ENCODE measurements at places on chromosomes 6 and 20.

- no peak for DNase-seq
Observed at GRCh38 chr6:50714487-50715379, 1.4 kb downstream of the TFAP2D start.

GRCh38 chr20:36741072-36741471 is 4.8 kb downstream of the NDRG3 start:
- no peak for DNase-seq

DNA sequence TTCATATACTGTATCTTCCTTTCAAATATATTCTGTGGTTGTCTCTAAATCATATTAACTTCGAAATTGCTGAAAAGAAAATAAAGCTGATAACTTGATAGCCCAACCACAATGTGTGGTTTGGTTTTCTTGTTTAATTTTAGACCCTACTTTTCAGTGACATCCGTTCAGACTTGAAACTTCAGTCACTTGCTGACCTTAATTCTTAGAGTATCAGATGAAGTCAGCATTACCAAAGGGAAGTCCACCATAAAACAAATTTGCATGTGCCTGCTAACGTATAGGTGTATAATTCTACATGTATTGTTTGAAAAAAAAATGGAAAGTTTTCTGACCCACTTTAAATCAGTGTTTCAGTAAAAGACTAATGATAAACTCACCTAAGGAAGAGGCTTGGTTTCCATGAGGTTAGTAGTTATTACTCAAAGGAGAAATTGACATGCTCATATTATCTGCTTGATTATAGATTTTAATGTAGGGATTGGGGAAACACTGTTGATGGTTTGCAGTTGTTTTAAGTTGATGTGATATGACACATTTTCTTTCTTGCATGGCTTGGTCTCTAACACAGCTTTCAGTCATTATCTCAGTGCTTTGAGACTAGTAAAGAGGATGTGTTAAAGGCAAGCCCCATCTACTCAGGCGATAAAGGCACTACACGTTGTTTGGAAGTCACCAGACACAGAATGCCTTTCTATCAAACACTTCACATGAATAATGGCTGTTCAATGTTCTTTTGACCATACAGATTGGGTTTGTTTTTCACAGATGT is 5.2 kb upstream of the IL17A start:
- no peak for DNase-seq

DNA sequence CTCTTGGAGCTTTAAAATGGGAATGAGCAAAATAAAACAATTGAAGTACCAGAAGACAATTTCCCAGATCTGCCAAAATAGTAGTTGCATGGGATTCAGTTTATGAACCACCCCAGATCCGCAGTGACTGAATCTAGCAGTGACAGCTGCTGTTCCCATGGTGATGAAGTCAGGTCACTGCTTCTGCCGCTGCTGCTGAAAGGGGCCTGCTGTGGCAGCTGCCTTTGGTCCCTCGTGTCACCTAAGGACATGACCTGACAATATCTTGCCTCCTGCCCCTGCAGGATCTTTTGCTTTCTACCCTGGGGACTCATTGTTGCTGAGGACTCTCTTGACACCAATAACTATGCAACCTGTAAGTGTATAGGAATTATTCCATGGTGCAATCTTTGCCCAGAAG is 34.3 kb upstream of the OGFRL1 start:
- DNase-seq, result no peak

- no peak for DNase-seq
Observed at GRCh38 chr20:50558483-50558925, 48.3 kb downstream of the PTPN1 start.

DNA sequence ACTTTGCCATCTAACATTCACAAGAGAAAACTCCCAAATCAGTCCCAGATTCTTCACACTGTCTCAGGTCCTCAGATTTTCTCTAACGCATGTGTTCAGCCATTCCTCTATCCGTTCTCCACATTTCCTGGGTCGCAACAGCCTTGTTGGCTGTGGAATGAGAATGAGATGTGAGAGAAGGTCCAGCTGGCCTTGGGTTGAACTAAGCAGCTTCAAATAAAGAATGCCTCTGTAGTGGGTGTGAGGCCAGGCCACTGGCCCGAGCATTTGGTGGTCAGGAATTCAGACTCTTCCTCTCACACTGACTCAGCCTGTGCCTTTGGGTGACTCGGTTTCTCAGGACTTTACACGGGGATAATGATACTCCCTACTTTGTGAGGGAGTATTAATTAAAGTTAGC is 73.8 kb upstream of the CCN6 start:
- no peak for DNase-seq

- peak; percentile 12 for DNase-seq
Observed at GRCh38 chr6:158911746-158912480, 88.1 kb downstream of the RSPH3 start.

DNA sequence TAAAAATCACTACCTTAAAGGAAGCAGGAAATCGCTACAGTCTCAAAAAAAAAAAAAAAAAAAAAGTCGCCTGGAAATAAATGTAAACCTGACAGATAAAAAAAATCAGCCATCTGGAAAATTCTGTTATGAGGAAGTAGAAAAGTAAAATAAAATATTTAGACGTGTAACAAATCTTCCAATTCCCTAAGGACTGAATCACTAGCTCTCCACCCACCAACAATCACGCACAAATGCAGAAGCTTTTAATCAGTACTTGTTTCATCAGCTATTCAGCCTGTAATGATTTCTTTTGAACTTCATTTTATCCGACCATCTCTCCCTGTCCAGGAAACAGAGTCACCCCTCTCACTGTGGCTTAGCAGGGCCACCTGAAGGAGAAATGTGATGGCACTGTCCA is 59.0 kb downstream of the SLC23A2 start:
- DNase-seq, result no peak

DNA sequence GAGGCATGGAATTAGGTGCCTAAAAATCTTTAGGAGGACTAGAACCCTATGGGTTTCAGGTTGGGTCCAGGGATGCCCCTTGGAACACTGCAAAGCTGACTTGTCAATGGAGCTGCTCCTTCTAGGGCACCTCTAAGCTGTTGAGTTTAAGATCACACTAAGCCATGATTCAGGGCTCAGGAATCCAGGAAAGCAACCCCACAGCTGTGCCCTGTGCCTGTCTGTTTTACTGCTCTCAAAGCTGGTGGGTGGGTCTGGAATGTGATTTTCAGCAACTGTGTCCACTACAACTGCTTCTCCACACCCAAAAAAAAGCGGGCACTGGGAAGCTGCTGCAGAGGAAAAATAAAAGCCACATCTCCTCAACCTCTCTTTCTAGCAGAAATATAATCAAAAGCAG is 310.4 kb upstream of the MOCS1 start:
- DNase-seq, result no peak

DNA sequence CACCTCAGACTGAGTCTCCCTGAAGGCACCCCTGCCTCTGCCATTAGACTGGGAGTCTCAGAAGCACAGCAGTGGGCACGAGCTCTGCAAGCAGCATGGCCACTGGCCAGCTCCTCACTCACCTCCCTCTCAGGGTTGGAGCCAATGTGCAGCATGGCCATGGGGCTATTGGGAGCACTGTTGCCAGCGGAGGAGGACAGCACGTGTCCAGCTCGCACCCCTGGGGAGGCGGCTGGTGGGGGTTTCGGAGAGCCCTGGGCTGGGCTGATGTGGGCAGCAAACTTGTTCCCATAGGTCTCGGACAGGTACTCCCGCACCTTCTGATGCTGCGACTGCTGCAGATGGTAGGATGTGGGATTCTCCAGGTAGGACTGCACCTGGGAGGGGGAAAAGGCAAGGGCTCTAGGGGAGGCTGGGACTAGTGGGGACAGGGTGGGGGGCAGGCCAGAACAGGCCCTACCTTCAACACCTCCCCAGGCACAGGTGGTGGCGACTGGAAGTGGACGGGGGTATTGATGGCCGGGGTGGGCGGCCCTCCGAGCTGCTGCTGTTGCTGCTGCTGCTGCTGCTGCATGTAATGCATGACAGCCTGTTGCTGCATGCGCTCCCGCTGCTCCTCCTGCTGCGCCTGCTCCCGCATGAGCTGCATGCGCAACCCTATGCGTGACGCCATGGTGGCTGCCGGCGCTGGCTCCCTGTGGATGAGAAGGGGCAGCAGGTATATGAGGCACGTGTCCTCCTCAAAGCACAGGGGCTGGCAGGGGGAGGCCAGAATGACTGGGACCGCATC is 44.7 kb downstream of the TFEB start:
- no peak for DNase-seq

GRCh38 chr6:160162030-160162566 is 40.5 kb downstream of the SLC22A1 start:
- no peak for DNase-seq

GRCh38 chr6:13554929-13555333 is 19.5 kb upstream of the SIRT5 start:
- DNase-seq, result no peak

- DNase-seq, result no peak
Observed at GRCh38 chr6:80674669-80675068, 568.2 kb downstream of the BCKDHB start.

- DNase-seq, result no peak
Observed at GRCh38 chr6:84979541-84979940, 215.1 kb upstream of the TBX18 start.

- DNase-seq, result no peak
Observed at GRCh38 chr6:49636713-49637349, at the start of gene RHAG. Gene RHAG (minus strand): TSS chr6:49636839. CDS start chr6:49636812, 27 bp downstream.

DNA sequence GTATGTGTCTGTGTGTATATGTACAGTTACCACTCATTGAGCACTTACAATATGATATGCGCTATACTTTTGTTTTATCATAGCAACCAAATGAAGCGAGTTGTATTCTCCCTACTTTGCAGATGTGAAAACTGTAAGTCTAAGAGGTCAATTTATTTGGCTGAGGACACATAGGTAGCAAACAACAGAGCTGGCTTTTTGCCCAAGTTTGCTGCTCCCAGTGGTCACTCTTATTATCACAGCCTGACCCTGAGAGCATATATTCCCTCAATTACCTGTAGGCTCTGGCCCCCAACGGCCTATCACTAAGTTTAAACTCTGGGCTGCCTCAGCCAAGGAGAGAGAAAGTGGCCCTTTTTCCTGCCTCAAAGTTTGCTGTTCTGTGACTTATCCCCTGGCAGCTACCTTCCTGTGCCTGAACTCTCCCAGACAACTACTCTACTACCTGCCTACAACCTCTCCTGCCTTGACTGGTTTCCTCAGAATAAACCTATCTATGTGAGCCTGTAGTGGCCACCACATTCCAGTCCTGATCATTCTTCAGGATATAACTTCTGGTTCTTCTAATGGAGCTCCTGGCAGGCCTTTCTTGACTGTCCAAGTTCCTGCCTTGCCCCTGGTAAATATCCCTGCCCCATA is 221.8 kb downstream of the FRK start:
- no peak for DNase-seq

DNA sequence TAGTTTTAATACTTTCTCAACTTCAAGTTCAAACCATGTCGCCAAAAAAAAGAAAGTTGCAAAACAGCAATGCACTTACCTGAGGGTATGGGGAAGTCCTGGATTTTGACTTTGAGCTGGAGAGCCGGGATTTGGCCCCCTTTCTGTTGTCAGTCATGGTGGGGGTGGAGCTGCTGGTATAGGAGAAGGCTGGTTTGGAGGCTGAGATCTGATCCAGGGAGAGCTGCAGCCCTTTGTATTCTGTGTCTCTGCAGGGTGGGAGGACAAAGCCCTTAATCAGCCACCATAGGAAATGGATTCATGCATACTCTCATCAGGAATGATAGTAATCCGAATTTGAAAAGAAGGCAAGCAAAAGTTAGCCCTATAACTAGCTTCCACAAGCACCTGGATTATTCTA is 44.0 kb downstream of the SIM1 start:
- DNase-seq, result no peak

- DNase-seq, result no peak
Observed at GRCh38 chr6:165082636-165083035, 226.8 kb downstream of the C6orf118 start.

- DNase-seq, result no peak
Observed at GRCh38 chr20:50245498-50246366, 55.1 kb downstream of the CEBPB start.

GRCh38 chr20:32017711-32018251 is 7.5 kb downstream of the CCM2L start:
- no peak for DNase-seq

DNA sequence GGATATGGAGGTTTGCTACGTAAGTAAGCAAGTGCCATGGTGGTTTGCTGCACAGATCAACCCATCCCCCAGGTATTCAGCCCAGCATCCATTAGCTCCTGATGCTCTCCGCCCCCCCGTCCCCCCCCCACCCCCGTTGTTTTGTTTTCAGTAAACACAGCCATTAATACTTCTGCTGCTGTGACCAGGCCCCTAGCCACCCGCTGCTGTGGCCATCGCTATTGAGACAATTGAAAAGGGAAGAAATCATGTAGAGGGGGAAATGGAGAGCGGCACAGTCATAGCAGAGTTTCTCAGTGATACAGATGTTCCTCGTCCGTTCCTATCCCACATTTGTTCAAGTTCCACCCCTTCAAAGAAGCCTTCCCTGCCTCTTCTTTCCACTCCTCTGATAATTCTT is 24.9 kb downstream of the SLC35D3 start:
- DNase-seq, result no peak

- no peak for DNase-seq
Observed at GRCh38 chr6:45984788-45985425, 30.8 kb downstream of the CLIC5 start.

DNA sequence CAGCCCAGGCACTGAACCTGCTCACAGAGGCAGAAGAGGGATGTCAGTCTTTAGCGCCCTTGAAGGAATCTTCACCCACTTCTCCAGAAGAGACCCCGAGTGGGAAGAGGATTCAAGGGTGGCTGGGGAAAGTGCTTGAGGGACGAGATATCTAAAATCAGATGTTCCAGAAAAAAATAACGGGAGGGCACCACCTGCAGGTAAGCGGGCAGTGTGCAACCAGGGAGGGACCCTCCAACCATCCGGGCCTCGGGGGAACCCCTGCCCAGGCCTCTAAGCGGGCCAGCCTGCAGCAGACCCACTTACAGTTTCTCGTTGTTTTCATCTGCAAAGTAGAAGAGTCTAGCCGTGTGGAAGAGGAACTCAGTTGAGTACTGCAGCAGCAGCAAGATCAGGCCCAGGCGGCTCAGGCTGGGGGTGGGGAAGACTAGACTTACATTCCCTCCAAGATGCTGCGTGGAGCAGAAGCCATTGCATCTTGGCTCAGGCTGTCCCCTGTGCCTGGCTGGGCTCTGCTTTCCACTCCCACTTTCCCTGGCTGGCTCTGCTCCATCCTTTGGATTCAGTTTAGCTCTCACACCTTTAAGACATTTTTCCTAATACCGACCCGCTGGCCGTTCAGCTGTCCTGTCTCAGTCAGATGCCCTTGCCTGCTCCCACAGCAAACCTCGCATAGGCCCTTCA is 71.0 kb downstream of the TRAM2 start:
- DNase-seq, result no peak

DNA sequence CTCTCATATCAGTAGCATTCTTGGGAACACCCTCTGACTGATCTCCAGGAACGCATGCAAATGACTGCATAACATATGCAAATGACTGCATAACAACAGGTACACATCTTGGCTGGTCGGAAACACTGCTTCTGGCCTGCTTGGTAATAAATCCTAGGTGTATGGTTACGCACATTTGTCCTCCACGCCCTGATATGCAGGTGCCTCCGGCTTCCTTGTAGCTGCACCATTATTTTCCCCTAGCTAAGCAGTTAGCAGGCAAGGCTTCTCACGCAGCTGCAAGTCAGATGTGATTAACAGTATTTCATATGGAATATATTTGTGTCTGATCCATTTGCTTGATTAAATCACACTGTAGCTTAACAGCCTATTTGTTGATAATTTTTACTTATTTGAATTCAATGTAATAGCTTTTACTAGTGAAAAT is 5.9 kb downstream of the RPS6KA2 start:
- no peak for DNase-seq

GRCh38 chr6:37049758-37050044 is 44.2 kb downstream of the FGD2 start:
- no peak for DNase-seq

GRCh38 chr6:80249897-80250296 is 143.4 kb downstream of the BCKDHB start:
- no peak for DNase-seq

- no peak for DNase-seq
Observed at GRCh38 chr6:50862176-50862575, 43.5 kb downstream of the TFAP2B start.

All from activated T-cell treated with anti-CD3 and anti-CD28 coated beads for 24 hours (primary cell).